ENCODE measurements at places on chromosomes 4 and X.

GRCh38 chr4:10051517-10052135, 30.3 kb upstream of the SLC2A9 start:
- H3K27me3 ChIP-seq: no peaks in the 10 kb centered on the region
- DNase-seq: no peak
- H3K4me3 ChIP-seq: no peak overlapping the region
- H3K27ac ChIP-seq: no peak overlapping the region
- no peaks in the 10 kb centered on the region for H3K4me1 ChIP-seq

DNA sequence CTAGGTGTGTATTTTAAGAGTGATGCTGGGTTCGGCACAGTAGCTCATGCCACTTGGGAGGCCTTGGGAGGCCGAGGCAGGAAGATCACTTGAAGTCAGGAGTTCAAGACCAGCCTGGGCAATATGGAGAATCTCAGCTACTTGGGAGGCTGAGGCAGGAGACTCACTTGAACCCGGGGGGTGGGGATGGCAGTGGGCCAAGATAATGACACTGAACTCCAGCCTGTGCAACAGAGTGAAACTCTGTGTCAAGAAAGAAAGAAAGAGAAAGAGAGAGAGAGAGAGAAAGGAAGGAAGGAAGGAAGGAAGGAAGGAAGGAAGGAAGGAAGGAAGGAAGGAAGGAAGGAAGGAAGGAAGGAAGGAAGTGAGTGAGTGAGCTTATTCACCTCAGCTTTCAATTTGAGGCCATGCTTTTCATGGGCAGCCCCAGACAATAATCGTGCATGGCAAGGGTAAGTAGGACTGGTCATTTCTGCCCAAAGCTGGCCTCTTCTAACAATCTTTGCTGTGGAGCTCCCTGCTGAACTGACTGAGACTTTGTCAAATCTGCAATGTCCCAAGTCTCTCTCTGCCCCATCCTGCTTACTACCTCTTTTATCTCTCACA, 42.5 kb upstream of the ELF2 start:
- H3K27me3 ChIP-seq: no peaks in the 10 kb centered on the region
- no peaks in the 10 kb centered on the region for H3K36me3 ChIP-seq
- no peak overlapping the region for H3K27ac ChIP-seq
- no peak overlapping the region for H3K4me3 ChIP-seq
- H3K4me1 ChIP-seq: peaks cover 16% of the 10 kb centered on the region

GRCh38 chr4:143199503-143199902, 14.8 kb downstream of the USP38 start:
- H3K4me3 ChIP-seq: no peak overlapping the region
- peaks cover 44% of the 10 kb centered on the region for H3K36me3 ChIP-seq
- no peak for DNase-seq
- H3K27me3 ChIP-seq: no peaks in the 10 kb centered on the region
- peaks cover 10% of the 10 kb centered on the region for H3K4me1 ChIP-seq

GRCh38 chr4:25439918-25440477, 62.9 kb downstream of the ANAPC4 start:
- no peak overlapping the region for H3K4me3 ChIP-seq
- H3K4me1 ChIP-seq: no peaks in the 10 kb centered on the region
- DNase-seq: peak; percentile 77
- no peak overlapping the region for H3K27ac ChIP-seq
- H3K36me3 ChIP-seq: no peaks in the 10 kb centered on the region
- no peaks in the 10 kb centered on the region for H3K27me3 ChIP-seq

DNA sequence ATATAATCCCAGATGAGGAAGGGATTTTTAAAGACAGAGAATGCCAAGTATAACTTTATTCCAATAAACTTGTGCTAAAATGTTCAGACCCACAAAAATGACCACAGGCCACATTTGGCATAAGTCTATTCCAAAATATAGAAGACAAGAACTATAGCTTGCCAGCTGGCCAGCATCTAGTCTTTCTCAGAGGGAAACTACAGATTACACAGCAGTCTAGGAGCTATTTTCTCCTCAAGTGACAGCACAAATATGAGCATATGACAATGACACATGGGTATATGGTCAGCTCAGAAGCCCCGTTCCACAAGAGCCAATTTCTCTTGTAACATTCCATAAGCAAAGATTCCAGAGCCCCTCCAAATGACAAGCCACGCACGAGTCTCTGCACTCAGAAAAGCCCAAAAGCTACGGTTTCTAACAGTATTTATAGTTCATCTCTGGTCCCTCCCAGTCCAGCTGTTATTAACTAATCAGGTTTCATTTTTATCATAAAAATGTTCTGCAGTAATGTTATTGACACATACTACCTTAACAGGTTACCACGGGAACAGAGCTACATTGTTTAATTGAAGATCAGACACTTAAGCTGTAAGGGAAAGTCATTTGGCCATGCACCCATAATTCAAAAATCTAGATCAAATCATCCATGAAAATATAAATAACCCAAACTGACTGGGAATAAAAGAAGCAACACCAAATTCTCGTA, 70.3 kb downstream of the RAB28 start:
- DNase-seq: no peak
- no peak overlapping the region for H3K4me3 ChIP-seq
- H3K27me3 ChIP-seq: no peaks in the 10 kb centered on the region

GRCh38 chr4:184838249-184839074, 12.7 kb upstream of the ACSL1 start:
- H3K36me3 ChIP-seq: no peaks in the 10 kb centered on the region
- no peak for DNase-seq
- H3K27me3 ChIP-seq: no peaks in the 10 kb centered on the region
- no peaks in the 10 kb centered on the region for H3K4me1 ChIP-seq
- H3K27ac ChIP-seq: no peak overlapping the region

DNA sequence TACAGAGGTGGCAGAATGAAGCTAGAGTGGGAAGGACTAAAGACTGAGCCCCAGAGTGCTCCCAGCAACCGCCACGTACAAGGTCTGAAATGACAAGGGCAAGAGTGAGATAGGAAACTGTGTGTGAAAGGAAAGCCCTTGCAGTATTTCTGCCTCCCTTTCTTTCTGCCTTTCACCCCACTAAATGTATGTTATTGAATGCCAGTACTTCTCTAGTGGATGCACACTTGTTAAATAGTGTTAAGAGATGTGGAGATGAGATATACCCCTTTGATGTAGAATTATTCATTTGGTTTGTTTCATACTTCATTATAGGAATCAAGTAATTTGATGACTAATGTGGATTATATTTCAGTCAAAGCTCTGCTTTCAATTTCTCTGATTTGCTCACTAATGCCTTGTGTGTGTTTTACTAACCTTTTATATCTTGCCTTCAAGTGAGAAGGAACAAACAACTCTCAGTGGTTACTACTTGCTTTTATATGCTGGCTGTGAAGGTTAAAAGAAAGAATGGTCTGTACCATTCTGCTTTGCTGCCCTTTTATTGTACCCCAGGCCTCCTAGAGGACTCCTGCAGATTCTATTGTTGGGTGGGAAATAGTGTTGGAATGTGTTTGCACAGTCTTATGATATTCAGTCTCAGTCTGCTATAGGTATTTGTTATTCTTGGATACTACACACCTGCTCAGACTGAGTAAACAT, 8.0 kb upstream of the ANXA3 start:
- no peak overlapping the region for H3K27ac ChIP-seq
- no peaks in the 10 kb centered on the region for H3K36me3 ChIP-seq
- no peak for DNase-seq

- no peak overlapping the region for H3K4me3 ChIP-seq
- no peak overlapping the region for H3K27ac ChIP-seq
- DNase-seq: no peak
- H3K4me1 ChIP-seq: no peaks in the 10 kb centered on the region
- peaks cover 3% of the 10 kb centered on the region for H3K27me3 ChIP-seq
- H3K36me3 ChIP-seq: no peaks in the 10 kb centered on the region
These were observed 493.0 kb downstream of the ZIC3 start for GRCh38 chrX:138058931-138059330.

DNA sequence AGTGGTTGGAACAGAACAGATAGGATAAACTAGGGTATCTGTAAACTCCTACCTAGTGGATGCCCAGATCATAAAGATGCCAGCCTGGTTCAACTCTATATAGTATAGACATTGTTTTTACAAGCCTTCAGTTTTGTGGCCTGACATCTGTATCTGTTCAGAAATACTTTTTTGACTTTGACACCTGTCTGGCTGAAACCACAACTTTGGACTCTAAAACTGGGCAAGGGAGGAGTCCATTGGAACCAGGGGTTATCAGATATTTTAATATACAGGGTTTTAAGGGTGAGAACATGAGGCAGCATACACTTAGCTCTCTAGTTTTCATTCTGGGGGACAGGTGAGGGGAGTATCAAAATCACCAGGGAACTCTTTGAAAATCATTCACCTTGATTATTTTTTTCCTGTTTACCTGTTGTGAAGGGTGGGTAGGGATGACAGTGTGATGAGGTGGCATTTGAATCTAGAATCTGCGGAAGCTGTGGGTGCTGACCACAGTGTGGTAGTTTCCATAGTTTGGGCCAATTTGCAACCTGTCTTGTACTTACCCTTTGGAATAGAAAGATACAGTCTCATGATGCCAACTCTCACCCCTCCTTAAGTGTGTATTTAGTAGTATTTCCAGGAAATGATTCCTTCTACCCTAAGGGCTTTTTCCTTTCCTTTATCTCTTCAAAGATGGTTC, 20.6 kb downstream of the GAB1 start:
- H3K27ac ChIP-seq: no peak overlapping the region
- peaks cover 21% of the 10 kb centered on the region for H3K4me1 ChIP-seq
- no peaks in the 10 kb centered on the region for H3K36me3 ChIP-seq
- peaks cover 2% of the 10 kb centered on the region for H3K27me3 ChIP-seq
- H3K4me3 ChIP-seq: no peak overlapping the region
- DNase-seq: no peak

DNA sequence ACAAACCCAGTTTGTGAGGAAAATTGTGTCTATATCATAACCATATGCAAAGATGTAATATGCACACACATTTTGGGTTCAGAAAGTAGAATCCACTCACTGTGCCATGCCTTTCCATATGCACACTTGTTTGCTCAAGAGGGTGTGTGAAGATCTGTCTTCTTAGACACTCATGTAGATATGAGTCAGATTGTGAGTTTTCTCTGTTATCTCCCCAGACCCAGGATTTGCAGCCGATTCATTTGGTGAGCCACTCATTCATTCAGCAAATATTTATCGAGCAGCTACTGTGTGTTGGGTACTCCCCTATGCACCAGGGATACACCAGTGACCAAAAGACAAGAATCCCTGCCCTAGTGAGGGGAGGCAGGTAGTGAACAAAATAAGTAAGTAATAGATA, 81.5 kb downstream of the CLCN5 start:
- no peak overlapping the region for H3K27ac ChIP-seq
- no peaks in the 10 kb centered on the region for H3K27me3 ChIP-seq
- H3K4me1 ChIP-seq: no peaks in the 10 kb centered on the region
- no peak for DNase-seq
- no peak overlapping the region for H3K4me3 ChIP-seq
- H3K36me3 ChIP-seq: no peaks in the 10 kb centered on the region

Data from activated naive CD4-positive, alpha-beta T cell treated with anti-CD3 and anti-CD28 coated beads for 36 hours (primary cell).